Stimulated activated CD8-positive, alpha-beta memory T cell treated with anti-CD3 and anti-CD28 coated beads, Interleukin-7, amount 100 ng/mL, for 24 hours (primary cell): ENCODE measurements at places on chromosomes 7 and 10.
A peak's percentile ranks its signal among the peaks of the same experiment; 100 is the strongest.

DNA sequence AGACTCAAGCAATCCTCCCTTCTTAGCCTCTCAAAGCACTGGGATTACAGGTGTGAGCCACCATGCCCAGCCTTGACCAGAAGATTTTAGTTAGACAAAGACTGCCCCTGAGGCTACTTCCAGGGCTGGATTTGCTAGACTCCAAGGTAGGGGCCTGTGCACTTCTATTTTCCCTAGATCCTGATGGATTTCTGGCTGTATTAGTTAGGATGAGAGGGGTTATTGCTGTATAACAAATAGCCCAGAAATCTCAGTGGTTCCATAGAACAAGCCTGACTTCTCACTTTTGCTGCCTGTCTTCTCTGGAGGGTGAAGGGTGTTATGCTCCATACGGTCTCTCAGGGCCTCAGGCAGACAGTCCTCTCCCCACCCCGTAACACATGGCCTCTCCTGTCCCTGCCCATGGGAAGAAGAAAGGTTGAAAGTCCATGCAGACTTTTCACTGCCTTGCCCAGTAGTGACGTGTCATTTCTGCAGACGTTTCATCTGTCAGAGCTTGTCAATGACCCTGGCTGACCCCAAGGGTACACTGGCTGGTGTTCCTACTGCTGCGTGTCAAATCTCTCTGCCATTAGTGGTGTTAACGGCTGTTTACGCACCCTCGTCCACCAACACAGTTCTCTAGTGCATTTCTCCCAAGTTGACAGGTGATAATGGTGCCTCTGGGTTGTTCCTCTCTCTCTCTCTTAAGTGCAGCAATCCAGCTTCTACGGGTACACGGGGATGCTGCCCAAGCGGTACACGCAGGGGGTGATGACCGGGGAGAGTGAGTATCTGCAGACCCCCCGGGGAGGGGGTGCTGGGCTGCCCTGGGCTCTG, 11.6 kb downstream of the SLC29A4 start:
- no peak for DNase-seq

DNA sequence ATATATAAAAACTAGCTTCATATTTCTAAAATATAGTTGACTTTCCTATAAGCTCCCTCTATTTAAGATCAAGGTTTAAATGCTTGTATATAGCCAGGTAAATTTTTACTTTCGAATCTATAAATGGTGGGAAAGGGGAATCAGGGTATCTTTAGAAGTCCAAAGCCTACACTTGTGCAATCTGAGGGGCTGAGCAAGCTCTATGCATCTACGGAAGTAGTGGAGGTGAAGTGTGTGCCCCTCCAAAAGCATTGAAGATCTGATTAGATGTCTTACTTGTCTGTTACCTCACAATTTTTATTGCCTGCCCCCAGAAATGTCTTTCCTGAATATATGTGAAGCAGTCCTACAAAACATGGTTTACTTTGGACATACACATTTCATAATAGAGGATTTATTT, 1.6 kb downstream of the AKAP9 start:
- no peak for DNase-seq

- DNase-seq: no peak
Observed at GRCh38 chr7:2617325-2617905, 14.4 kb upstream of the TTYH3 start.

DNA sequence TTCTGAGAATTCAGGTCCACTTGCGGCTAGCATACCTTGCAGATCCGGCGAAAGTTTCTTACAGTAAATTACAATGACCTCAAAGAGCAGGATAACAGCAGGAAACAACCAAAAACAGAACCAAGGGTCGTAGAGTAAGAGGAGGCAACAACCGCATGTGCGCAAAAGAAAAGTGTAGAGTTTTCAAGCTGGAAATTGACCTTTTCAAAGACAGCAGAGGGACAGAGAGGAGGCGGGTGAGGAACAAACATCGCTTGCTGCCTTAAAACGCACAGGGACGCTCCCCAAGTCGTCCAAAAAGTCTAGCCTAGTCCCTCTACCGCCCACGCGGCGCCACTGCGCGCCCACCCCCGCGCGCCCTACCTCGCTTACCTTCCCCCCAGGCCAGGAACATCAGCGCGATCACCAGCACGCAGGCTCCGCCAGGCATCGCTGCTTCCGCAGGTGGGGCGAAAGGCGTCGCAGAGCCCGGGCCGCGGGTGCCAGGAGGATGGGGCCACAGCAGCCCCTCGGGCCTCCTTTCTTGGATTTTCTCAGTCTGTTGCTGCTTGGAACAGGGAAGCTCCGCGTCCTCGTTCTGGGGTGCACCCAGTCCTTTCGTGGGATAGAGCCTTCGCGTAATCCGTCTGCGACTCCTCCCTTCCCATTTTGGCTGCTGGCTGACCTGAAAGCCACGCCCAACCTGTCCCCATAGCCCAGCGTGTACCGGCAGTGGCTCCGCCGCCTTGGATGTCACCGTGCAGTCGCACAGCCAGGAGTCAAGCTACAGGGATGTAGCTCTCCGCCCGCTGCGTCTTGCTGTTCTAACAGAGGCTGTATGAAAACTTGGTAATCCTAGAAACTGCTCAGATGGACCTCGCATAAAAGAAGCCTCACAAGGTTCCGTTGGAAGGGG, at the start of gene VWDE:
Gene VWDE, minus strand, starts transcription at position 579 of the 895 bp plus-strand sequence. Its CDS starts 149 bp downstream, at position 430.
- DNase-seq: no peak

- no peak for DNase-seq
Observed at GRCh38 chr10:96588060-96588554, 1.3 kb upstream of the TM9SF3 start.

DNA sequence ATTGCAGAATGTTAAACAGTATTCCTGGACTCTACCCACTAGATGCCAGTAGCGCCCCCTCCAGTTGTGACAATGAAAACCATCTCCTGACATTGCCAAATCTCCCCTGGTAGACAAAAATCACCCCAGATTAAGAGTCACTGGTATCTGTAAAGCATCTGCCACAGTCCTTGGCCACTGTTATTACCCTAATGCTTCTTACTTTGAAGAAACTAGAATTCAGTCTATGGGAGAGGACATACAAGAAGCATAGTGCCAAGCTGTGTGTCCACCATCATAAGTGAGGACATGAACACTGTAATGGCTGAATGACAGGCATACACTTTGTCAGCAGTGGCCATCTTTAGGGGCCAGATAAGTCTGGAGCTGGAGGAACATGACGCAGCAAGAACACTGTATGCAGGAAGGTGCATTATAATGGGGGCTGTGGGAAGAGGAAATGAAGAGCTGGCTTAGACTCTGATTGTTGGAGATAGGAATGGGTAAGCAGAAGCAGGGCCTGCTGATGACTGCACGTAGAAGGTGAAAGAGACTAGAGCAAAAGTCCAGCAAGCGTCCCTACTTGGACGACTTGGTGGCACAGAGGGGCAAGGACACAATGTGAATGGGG, 32.5 kb downstream of the CBX3 start:
- DNase-seq: no peak

- DNase-seq: no peak
Observed at GRCh38 chr10:131041441-131041840, 270.1 kb downstream of the TCERG1L start.

DNA sequence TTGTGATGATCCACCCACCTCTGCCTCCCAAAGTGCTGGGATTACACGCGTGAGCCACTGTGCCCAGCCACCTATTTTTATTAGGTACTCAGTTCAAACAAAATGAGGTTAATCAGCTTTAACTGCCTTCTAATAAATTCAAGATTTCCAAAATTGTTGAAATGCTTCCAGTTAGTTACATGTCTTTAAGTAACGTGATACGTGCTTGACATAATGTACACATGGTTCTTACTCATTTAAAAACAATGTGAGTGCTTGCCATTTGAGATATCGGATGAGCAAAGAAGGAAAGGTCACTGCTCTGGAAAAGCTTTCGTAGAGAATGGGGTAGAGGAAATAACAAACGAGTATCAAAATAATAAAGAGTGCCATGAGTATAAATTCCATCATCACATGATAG, 83.6 kb downstream of the KMT2E start:
- no peak for DNase-seq

GRCh38 chr10:70190581-70190980, 20.3 kb upstream of the SAR1A start:
- no peak for DNase-seq

GRCh38 chr7:108108131-108108530, 22.0 kb downstream of the LAMB4 start:
- no peak for DNase-seq

DNA sequence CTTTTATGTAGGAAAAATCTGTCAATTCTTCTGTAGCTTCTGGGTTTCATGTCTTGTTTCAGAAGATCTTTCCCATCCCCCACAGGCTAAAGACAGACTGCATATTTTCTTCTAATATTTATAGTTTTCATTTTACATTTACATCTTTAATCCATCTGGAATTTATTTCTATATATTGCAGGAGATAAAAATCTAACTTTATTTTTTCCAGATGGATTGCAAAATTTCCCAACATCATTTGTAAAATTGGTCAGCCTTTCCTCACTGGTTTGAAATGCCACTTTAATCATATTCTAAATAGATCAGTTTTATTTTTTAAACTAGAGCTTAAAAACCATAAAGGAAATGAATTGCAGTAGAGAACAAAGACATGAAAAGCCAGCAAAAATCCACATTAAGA, 46.9 kb downstream of the TMEM26 start:
- no peak for DNase-seq

GRCh38 chr10:25061711-25062449, 45.5 kb downstream of the THNSL1 start:
- no peak for DNase-seq

GRCh38 chr7:36390199-36391090, 783 bp downstream of the ANLN start:
- peak; percentile 30 for DNase-seq

- no peak for DNase-seq
Observed at GRCh38 chr7:76206633-76207032, 4.9 kb downstream of the SRRM3 start.

GRCh38 chr7:48959676-48960075, 35.3 kb downstream of the CDC14C start:
- DNase-seq: no peak

DNA sequence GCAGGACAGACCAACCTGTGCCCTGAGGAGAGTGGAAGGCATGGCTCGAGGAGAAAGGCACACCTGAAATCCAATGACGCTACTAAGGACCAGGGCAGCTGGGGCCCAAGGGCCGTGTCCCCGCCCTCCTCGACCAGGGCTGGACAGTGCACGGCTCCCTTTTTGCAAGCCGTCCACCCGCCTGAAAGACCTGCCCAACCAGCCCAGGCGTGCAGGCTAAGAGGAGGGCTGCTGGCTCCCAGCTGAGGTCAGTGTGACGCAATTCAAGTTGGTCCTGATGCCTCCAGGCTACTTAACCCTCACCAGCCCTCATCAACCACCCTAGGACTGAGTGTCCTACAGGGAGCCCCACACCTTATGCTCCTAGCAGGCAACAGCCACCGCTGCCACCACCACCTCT, 69.3 kb downstream of the DLG5 start:
- no peak for DNase-seq

GRCh38 chr7:155426543-155427410, 31.2 kb upstream of the EN2 start:
- DNase-seq: no peak

DNA sequence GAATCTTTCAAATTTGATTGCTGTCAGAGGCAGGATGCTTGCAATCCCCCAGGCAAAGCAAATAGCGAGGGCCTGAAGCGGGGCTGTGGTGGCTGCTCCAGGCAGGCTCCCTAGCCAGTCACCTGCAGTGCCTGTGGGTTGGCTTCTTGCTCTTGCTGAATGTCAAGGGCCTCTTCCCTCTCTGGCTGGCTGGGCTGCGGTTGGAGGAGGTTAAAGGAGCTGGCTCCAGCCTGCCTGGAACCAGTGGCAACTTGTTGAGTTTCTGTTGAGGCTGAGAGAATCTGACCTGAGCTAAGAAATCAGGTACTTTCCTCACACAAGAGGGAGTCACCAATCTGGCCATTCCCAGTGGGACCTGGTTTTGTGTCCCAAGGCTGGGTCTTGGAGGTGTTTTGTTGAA, 134.7 kb downstream of the TMEM178B start:
- DNase-seq: no peak

- DNase-seq: no peak
Observed at GRCh38 chr10:132459301-132460003, 62.5 kb downstream of the PWWP2B start.

GRCh38 chr7:159253657-159254056, 109.0 kb upstream of the VIPR2 start:
- DNase-seq: no peak

DNA sequence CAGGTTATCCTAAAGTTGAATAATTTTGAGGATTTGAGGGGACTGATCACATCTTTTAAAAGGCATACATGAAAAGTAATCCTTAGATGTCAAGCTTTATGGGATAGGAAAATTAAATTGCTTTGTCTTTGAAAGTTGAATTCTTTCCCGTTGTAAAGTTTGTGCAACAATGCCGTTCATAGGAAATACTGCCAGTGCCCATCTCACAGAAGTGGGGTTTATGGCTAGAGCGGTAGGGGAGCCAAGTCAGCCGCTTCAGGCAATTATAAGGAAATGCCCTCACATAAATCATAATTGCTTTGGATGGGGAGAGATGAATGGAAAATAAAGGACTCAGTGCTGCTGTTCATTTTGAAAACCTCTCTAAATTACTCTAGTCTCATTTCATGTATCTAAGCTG, 18.1 kb downstream of the CDC123 start:
- no peak for DNase-seq

GRCh38 chr7:112015146-112015545, 191.1 kb downstream of the DOCK4 start:
- no peak for DNase-seq

DNA sequence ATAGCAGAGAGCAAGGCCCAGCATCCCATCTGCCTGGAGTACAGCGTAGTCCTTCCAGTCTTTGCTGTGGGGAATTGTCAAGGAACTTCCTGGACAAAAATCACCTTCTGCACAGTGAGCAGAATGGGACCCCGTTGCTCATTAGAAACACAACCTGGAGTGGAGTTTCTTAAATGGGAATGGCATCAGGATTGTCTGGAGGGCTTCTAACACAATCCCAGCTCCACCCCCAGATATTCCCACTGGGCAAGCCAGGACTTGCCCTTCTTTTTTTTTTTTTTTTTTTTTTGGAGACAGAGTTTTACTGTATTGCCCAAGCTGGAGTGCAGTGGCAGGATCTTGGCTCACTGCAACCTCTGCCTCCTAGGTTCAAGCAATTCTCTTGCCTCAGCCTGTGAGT, 356.4 kb downstream of the GALNT17 start:
- no peak for DNase-seq

GRCh38 chr7:43922726-43923125, 3.5 kb upstream of the UBE2D4 start:
- DNase-seq: no peak
